ENCODE measurements at places on chromosomes 7 and 10. TPM values are rescaled to one million over a fixed set of nuclear protein-coding genes. Genes with fewer than 3 reads are reported as not detected.

The SGCE gene
- total RNA-seq: 32.0 TPM

The HOXA7 gene
- total RNA-seq: not detected

The DDX50 gene
- 46.9 TPM for total RNA-seq

The GNAT3 gene
- total RNA-seq: not detected

The CDK1 gene
- 75.5 TPM for total RNA-seq

The CNPY1 gene
- not detected for total RNA-seq

The NRCAM gene
- 0.21 TPM for total RNA-seq

The OPALIN gene
- not detected for total RNA-seq

The GPRIN2 gene
- 12.9 TPM for total RNA-seq

- no peak for DNase-seq
Measured at GRCh38 chr10:119933179-119933578, 40.6 kb downstream of the SEC23IP start.

DNA sequence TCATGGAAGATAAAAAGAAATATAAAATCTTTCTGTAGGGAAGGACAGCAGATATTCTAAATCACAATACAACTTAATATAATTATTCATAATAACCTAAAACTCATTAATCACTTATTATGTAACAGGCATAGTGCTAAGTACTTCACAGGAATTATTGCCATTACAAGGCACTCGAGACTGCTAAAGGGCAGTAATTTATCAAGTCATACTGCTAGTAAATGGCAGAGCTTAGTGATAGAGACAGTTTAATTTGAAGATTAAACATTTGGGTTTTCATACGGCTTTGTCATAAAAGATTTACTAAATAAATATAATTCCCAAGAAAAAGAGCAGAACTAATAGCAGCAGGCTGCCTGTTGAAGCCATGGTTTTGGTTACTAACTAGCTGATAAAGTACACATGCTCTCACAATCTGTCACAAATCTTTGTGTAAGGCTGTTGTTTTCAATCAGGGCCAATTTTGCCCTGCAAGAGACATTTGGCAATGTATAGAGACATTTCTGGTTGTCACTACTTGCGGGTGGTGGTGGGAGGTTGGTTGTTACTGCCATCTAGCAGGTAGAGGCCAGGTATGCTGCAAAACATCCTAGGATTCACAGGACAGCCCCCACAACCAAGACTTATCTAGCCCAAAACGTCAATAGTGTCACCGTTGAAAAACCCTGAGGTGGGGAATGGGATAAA lies 233.3 kb upstream of the CACNA2D1 start:
- no peak for DNase-seq

DNA sequence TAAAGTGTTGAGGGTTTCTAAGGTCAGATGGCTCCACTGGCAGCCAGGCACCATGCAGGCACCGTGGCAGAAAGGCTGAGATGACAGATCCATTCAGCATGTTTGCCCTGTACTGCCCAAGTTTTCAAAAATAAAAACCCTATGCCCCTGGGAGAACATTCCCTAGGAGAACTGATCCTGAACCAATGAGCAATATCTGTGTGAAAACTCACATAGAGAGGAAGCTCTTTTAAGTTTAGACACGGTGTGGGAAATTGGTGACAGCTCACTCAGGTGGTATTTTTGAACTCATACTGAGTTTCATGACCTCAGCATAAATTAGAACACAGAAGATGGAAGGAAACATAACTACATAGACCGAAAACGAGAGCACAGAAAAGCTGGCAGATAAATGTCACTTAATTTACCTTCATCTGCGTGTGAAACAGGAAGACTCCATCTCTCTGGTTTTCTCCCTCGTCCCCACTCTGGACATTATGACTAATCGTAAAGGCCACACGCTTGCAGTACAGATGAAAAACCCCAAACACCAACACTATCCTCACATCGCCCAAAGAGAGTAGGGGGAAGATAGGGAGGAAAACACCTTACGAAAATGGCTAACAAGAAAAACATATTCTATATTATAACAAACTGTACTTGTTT lies 127.8 kb downstream of the ICA1 start:
- DNase-seq: no peak

DNA sequence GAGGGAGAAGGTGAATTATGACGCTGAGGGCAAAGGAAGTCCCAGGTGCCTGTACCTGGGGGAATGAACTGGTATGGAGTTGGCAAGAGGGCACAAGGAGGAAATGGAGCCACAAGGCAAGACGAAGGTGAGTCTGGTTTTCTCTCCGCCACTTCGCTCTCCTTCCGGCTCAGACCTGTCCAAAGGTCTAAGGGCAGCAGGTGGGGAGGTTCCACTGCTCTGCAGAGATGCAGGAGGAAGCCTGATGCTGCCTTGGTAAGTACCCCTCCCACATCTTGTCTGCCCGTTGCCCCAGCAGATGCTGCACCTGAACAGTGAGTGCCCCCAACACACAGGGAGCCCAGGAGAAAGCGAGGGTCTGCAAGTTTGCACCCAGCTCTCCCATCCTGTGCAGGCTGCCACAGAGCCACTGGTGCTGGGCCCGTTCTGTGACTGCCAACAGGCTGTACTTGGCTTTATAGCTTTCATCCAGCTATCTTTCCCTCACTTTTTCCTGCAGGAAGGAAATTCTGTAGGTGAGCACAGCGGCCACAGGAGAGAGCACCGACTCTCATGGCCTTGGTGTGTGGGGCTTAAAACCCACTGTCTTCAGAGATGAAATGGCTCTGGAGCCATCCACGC lies 235.2 kb downstream of the COBL start:
- no peak for DNase-seq

DNA sequence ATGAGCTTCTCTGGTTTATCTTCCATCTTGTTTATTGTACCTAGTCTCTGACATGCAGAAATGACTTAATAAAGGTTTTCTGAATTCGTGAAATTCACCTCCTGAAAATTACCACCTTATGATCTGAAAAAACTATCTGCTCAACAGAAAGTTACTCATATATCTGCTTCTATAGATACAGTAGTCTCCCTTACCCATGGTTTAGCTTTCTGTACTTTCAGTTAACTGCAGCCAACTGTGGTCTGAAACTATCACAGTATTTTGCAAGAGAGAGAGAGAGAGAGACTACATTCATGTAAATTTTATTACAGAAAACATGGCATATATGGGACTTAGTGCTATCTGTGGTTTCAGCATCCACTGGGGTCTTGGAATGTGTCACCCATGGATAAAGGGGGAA lies 909.0 kb upstream of the C7orf33 start:
- no peak for DNase-seq

DNA sequence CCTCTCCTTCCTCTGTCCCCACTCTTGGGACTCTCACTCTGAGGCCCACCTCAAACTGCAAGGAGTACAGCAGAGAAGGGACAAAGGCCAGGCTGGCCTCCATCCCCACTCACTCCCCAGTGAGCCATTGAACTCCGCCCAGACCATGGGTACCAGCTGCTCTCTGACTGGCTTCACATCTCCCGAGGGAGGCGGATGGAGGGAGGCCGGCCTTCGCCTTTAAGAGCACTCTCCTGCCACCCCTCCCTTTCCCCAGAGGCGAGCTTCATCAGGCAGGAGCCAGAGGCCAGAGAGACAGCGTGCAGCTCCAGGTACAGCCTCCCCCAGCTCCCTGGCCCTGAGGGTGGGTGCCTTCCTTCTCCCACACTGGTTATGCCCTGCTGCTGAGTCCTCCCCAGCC lies 1.8 kb upstream of the LDB3 start:
- DNase-seq: no peak

DNA sequence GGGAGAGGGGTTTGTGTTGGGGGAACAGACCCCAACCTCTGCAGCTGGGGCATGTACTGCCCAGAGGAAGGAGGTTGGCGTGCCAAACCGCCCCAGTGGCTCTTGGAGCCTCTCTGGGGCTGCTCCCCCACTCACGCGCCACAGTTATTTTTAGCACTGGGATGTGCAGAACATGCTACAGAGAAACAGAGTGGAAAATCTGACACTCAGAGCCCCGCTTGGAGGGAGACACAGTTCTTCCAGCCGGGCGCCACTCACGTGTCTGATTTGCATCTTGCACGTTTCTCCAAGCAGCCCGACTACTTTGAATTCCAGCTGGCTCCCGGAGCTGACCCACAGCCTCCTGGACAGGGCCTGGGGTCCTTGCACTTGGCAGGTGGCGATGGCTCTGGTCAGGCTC lies 182.0 kb downstream of the RPS24 start:
- no peak for DNase-seq

- DNase-seq: no peak
Measured at GRCh38 chr7:28373990-28374389, 38.3 kb upstream of the CREB5 start.

DNA sequence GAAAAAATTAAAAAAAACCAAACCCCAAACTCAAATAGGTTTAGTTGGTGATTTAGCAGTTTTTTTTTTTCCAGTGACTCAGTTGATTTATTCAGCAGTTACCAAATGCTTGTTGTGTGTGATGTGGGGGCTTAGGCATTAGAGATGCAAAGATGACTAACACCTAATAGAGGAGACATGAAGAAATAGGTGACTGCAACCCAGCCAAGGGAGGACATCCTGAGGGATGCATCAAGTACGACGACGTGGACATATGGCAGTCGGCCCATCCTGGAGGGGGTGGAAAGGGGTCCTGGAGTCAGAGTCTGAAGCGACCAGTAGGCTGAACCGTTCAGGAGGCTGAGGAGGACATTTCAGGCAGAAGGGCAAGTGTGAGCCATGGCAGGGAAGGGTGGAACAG lies 35.5 kb downstream of the LRMDA start:
- DNase-seq: no peak

- DNase-seq: no peak
Measured at GRCh38 chr7:46854958-46855473, 726.9 kb downstream of the TNS3 start.

GRCh38 chr7:22093001-22093400 lies 147.3 kb upstream of the CDCA7L start:
- DNase-seq: no peak

DNA sequence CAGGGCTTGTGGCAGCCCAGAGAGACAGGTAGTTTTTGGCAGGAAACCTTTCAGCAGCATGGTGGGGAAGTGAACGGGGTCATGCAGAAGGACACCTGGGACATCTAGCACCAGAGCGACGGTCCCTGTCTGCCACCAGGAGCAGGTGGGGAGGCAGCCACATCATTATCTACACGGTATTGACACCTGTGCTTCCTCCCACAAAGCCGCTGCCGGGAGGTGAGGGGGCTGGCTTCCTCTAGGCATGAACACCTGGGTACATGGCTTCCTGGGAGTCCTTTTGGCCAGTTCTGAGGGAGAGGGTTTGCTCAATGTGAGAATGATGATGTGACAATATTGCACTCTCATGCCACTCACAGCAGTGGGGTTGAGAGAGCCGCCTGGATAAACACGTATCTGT lies 275.2 kb downstream of the ACTR3B start:
- no peak for DNase-seq

DNA sequence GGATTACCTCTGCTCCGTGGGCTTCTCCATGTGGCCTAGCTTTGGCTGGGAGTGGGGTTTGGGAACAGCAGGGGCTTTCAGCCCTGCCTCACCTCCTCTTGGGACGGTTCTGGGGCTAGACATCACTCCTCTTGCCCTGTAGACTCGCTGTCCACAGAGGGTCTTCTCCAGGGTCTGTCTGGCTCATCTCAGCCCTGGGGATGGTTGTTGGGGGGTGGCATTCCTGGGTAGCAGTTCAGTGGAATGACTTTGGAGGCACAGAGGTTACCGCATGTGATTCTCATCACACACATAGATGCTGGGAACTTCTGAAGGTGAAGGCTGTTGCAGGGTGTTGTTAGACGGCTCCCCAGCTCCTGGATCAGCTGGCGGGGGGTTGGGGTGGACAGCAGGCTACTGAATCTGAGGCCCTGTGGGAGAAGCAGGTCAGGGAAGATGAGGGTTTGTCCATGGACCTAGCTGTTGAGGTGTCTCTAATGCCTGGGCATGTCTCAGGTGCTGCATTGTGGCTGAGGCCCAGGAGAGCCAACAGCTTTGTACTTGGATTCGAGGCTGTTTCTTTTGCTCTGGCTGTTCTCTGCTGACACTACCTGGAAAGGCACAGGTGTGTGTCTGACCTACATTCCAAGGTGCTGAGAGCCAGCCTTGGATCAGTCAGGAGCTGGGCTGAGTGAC lies 23.8 kb downstream of the RAMP3 start:
- DNase-seq: no peak

- DNase-seq: no peak
Measured at GRCh38 chr7:50607524-50608125, 42.4 kb upstream of the DDC start.

- DNase-seq: no peak
Measured at GRCh38 chr7:682810-683209, 43.7 kb upstream of the DNAAF5 start.

GRCh38 chr7:18461785-18462467 lies 33.6 kb upstream of the HDAC9 start:
- DNase-seq: no peak

GRCh38 chr10:12807096-12807755 lies 194.3 kb downstream of the CCDC3 start:
- DNase-seq: no peak

- no peak for DNase-seq
Measured at GRCh38 chr10:130854151-130854550, 457.4 kb downstream of the TCERG1L start.

DNA sequence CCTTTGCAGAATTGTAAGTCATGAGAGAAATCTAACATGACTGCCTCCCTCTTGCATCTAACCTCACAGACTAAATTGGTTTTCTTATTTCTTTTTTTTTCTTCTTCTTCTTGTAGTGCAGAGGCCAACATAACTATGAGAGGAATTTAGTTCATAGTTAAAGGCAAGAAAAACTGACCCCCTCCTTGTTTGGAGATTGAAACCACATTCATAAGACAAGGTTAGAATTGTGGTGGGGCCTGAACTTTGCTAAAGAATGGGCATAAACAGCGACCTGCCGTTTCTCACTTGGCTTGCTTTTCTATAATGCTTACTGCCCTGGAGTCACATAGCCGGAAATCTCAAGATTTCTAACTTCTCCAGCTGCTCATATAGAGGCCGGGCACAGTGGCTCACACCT lies 2.4 kb upstream of the POLM start:
- no peak for DNase-seq

GRCh38 chr10:33243703-33244102 lies 90.8 kb downstream of the NRP1 start:
- DNase-seq: no peak

Data from Panc1 (cell line).